ENCODE measurements at places on chromosomes 5 and 9.

GRCh38 chr9:136750526-136750925 lies 2.2 kb upstream of the LCN6 start:
- no peak for DNase-seq

- no peak for DNase-seq
Measured at GRCh38 chr5:143494595-143494994, 91.1 kb upstream of the NR3C1 start.

DNA sequence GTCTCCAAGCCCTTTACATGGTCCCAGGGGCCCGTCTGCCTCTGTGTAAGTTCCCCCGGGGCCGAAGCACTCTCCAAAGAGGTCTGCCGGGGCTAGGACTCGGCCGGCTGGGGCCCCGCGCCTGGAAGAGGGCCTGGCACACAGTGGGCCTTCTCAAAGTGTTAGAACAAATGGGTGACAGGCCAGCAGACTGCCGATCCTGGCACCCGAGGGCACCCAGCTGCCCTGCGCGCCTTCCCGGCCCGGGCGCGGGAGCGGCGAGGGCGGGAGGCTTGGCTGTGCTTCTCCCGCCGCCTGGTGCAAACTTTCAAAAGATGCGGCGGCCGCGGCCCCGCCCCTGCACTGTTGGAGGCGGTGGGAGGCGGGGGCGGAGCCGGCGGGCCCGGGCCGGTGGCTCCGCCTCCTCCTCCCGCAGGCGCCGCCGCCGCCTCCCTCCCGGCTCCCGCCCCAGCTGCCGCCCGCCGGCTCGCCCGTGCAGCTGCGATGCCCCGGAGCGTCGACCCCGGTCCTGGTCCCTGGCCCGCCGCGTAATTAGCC lies at the start of gene NEURL1B:
Gene NEURL1B, plus strand, starts transcription at position 442 of the 537 bp plus-strand sequence. CDS start 144 bp downstream, outside the sequence.
- DNase-seq, result peak; percentile 48

DNA sequence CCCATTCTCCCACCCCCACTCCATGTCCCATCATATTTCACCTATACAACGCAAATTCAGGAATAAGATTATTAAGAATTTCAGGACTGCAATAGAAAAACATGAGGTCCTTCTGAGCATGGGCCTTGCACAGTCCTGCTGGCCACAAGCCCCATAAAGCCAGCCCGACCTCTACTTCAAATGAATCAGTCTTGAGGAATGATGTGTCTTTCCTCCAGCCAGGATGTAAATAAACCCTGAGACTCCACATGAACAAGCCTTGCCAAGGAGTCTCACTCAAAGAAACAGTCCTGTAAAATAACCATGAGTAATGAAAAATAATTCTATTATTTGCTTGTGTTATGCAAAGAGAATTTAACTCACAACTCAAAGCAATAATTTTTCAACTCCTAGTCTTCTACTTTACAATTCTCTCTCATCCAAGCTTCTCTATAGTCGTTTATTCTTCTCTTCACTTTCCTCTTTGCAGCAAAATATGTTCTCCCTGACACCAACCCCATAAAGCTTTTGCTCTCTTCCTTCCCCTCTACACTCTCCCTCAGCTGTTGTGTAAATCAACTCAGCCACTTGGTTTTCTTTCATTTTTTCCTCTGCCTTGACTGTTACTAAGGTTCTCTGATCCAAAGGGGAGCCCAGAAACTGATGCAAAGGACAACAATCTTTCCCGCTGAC lies 140.1 kb upstream of the MOCS2 start:
- no peak for DNase-seq

All from NCI-H748 treated with DMSO at 0.1 percent for 48 hours (cell line).